ENCODE measurements at places on chromosomes 13 and 19.

GRCh38 chr19:47391510-47392223 lies 27.7 kb downstream of the MEIS3 start:
- peak; percentile 81 for DNase-seq

DNA sequence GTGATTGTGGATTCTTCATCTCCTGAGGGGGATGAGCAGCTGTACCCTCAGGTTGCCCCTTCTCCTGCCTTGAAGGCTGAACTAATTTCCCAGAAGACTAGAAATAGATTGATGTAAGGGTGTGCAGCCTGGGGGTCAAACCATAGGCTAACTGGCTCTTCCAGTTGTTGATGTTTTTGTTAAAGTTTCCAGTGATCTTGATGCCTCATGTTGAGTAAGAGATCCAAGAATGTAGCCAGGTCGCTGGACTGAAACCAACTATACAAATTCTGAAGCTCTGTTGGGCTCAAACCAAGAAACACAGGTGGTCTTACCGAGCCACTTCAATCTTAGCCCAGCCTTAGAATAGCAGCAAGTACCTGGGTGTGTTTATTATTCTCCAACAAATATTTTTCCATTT lies 391.8 kb downstream of the KLF5 start:
- no peak for DNase-seq

- DNase-seq, result no peak
Observed at GRCh38 chr13:25380082-25380481, 8.3 kb downstream of the ATP8A2 start.

- DNase-seq, result no peak
Observed at GRCh38 chr13:100633461-100633860, 41.1 kb downstream of the TMTC4 start.

GRCh38 chr19:32877977-32878745 lies 8.6 kb upstream of the SLC7A9 start:
- DNase-seq, result no peak

GRCh38 chr13:113783966-113784644 lies 25.1 kb downstream of the TMEM255B start:
- DNase-seq, result no peak

DNA sequence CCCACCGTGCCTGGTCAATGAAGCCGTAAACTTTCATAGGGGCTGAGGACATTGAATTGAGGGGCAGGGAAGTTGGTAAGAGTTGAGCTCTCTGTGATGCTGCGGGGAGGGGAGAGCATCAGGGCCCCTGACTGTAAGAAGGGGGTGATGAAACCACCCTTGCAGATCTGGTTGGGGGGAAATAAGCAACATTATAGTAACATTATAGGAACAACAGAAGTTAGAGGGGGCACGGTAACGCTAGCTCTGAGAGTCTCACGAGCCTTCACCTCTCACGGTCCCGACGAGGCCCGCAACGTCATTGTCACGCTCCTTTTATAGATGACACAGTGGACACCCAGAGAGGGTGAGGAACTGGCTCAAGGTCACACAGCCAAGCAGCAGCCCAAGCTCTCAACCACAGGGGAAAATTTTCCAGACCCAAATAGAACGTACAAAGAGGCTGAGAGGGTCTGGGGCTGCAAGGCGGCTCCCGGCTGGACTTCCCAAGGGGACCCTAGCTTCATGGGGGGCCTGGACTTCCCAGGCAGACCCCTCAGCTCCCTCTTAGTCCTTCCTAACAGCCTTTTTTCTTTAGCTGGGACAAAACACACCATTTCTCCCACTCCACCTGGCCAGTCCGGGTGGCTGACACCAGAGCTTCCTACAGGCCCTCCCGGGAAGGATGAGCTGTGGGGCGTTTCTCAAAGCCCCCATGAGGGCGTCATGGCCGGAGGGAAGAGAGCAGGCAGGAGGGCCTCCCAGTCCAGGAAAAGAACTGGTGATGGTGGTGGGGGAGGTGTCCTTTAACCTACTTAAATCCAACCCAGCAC lies 4.1 kb downstream of the TLE5 start:
- no peak for DNase-seq

GRCh38 chr13:51759240-51759639 lies 44.7 kb downstream of the DHRS12 start:
- no peak for DNase-seq

DNA sequence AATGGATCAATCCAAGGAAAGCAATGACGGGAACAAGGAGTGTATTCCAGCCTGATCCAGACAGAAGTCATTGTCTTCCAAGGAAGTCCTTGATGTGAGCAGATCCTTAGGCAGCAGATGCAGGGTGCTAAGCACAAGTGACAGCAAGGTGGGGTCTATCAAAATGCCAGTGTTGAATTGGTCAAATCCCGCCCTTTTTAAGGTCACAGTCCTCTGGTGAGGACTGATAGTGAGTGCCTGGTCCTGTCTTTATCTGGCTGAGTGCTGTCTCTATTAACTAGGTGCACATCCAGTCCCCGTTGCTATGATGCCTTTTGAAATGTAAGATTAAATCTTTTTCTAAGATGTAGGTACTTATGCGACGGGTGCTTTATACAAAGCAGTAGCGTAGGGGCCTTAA lies 1.3 kb upstream of the LAMP1 start:
- no peak for DNase-seq

DNA sequence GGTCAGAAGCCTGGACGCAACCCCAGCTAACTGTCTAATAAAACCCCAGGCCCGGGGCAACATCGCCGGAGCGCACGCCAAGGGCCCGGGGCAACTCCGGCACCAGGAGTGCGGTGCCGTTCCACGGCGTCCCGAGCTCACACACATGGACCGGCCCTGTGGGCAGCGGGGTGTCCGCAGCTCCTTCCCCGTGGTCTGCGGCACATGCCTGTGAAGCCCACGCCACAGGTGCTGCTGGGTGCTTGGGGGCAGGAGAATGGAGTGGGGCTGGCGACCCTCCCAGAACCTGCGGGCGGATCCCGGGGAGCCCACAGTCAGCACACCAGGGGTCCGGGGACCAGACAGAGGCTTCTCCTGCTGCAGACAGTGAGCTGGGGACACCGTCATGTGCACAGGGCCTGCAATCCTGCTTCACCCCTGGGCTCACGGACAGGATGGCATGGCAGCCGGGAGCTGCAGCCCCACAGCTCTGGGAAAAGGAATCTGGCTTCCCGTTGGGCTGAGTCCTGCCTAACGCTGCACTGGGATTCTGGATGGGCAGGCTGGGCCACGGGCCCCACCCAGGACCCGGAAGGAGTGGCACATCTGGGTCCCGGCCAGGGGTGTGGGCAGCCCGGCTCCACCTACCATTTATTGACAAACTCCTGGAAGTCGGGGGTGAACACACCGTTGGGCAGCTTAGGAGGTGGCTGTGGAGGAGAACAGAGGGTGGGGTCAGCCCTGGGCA lies 28.2 kb upstream of the ZBTB7A start:
- no peak for DNase-seq

All from BE2C (cell line).